Sciatic nerve (tissue), 2 donors: ENCODE measurements at places on chromosomes 6 and 20. TPM values are rescaled to one million over a fixed set of nuclear protein-coding genes. Genes with fewer than 3 reads are reported as not detected.

The CNR1 gene
- total RNA-seq: 3.5 TPM

The NKAIN2 gene
- 48.4 TPM for total RNA-seq

The ERVFRD-1 gene
- total RNA-seq: 0.22 TPM

The HLA-DOA gene
- 9.7 TPM for total RNA-seq

The TFAP2D gene
- not detected for total RNA-seq

The LAMP5 gene
- 1.6 TPM for total RNA-seq
